ENCODE measurements at places on chromosomes 11 and 22.

GRCh38 chr11:86500500-86501140 is 125.9 kb downstream of the CCDC81 start:
- no peak for DNase-seq

DNA sequence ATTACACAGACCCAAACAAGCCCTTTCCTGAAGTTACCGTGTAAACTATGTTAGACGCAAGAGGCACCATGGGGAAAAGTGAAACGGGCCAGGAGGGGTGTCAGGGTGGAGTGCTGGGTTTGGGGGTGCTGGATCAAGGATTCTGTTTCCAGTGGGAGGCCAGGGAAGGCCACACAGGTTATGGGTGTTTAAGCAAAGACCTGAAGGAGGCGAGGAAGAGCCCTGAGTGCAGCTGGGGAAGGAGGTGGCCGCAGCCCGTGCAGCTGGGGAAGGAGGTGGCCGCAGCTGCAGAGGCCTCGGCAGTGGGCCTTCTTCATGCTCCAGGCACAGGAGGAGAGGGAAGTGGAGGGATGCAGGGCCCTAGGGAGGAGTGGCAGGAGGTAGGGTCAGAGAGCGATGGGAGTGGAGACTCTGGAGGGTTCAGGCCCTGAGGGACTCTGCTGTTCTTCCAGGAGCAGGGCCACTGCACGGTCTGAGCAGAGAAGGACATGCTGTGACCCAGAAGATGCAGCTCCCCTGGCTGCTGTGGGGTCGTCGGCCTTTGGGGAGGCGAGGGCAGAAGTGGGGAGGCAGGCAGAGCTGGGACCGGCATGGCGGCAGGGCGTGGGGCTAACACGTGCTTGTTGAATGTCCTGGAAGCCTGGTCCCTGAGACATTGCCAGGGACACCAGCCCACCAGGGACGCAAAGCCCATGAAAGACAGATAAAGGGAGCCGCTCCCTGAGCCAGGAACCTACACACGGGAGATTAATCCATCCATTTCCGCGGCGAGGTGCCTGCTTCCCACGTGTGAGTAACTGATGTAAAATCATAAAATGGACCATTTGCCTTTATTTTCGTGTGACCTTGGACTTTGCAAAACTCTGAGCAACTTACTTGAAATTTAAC is 1049.1 kb downstream of the BRD1 start:
- no peak for DNase-seq

- no peak for DNase-seq
Observed at GRCh38 chr11:34830648-34831047, 85.5 kb downstream of the APIP start.

DNA sequence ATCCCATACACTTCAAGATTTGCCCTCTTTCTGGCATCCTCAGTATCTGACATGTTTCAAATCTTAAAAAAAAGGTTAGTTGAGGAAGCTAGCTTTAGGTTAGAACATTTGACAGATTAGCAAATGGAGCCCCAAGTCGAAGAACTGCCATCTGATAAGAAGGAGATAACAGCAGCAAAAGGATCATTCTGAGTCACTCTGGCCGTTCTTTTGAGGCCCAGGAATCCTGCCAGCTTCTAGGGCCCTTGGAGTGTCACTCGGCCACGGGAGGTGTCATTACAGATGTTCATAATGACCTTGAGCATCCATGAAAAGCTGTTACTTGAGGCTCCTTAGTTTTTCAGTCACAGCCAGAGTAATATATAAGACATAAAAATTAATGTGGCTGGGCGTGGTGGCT is 132.1 kb upstream of the RASSF10 start:
- no peak for DNase-seq

GRCh38 chr22:32317524-32317923 is 40.1 kb upstream of the RFPL3 start:
- no peak for DNase-seq

GRCh38 chr11:86118253-86118652 is 49.4 kb upstream of the PICALM start:
- DNase-seq = no peak

GRCh38 chr22:41127451-41127850 is 35.1 kb downstream of the EP300 start:
- no peak for DNase-seq

Data from stimulated activated CD4-positive, alpha-beta T cell treated with anti-CD3 and anti-CD28 coated beads, TNF-alpha, amount 100 ng/mL, for 24 hours (primary cell).